ENCODE measurements at places on chromosomes 1 and 21. TPM values are rescaled to one million over a fixed set of nuclear protein-coding genes. Genes with fewer than 3 reads are reported as not detected.

Gene C1QTNF12
- 1.0 TPM for total RNA-seq

Gene ANKRD65
- 2.0 TPM for total RNA-seq

Gene IL19
- total RNA-seq: not detected

Gene LY9
- not detected for total RNA-seq

Gene GPR153
- 13.4 TPM for total RNA-seq

Gene KCNH1
- 0.17 TPM for total RNA-seq

Gene GPATCH2
- 23.6 TPM for total RNA-seq

Gene MPZ
- total RNA-seq: 0.51 TPM

Gene PDE9A
- 1.8 TPM for total RNA-seq

Gene RO60
- 207 TPM for total RNA-seq

Gene URB2
- total RNA-seq: 8.8 TPM

Gene CHI3L1
- 3.0 TPM for total RNA-seq

Gene LTN1
- 20.8 TPM for total RNA-seq

Gene ZNF672
- 15.5 TPM for total RNA-seq

Gene PTGER3
- total RNA-seq: 1.5 TPM

Gene PRKAA2
- 7.1 TPM for total RNA-seq

Gene JAM2
- total RNA-seq: 2.1 TPM

Gene TPR
- 65.1 TPM for total RNA-seq

Gene BRDT
- not detected for total RNA-seq

Gene SPATA21
- not detected for total RNA-seq

Gene RGSL1
- not detected for total RNA-seq

Gene DNAJC8
- total RNA-seq: 56.1 TPM

Gene FHAD1
- 0.66 TPM for total RNA-seq

Gene LORICRIN
- total RNA-seq: not detected

Gene HPDL
- total RNA-seq: 0.17 TPM
